ENCODE measurements at places on chromosomes 11 and 22.

DNA sequence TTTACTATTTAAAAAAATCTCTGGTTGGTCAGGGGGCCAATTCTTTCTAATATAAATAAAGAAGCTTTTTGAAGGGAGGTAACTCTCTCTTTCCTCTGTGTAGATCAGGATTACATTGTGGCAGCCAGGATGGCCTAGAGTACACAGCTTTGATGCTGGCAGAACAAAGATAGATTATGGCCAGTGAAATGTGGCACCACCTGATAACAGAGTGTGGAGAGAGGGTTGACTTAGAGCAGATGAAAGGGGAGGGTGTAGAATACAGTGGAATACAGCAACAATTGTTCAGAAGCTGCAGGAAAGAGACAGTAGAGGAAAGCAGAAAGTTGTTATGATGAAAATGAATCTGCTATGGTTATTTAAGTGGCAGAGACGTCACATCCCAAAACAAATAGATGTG, 99.0 kb downstream of the FAR1 start:
- DNase-seq: no peak

DNA sequence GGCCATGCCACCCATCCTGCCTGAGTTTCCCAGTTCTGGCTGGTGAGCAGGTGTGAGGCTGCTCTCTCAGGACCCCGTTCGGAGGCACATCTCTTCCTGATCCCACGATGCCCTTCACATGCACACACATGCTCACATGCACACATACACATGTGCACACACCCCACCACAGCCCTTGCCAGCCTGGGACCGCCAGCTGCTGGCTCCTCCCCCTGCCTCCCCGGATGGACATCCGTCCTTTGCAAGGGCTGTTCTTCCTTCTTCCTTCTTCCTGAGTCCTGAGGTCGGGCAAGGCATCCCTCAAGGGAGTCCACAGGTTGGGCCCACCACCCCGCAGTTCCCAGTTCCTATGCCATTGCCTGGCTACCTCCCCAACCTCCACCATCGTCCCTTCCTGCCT, 10.5 kb upstream of the CDKN1C start:
- no peak for DNase-seq

- DNase-seq: no peak
Measured at GRCh38 chr22:22479999-22480532, 28.5 kb downstream of the ZNF280B start.

DNA sequence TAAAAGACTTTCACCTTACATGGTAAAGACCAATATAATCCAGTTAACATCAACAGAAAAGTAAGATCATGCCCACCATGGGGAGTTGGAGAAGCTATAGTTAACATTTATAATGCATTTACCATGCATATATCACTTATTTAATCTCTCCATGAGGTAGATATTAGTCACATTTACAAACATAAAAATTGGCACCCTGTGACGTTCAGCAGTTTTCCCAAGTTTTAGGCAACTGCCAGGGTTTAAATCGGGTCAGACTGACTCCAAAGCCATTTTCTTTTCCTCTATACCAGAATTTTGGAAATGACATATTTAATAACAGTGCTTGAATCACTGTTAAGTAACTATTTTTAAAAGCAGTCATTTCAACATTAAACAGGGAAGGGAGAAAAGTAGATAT, 266.3 kb downstream of the DDX10 start:
- no peak for DNase-seq

GRCh38 chr11:44819346-44819745, 92.6 kb downstream of the TSPAN18 start:
- no peak for DNase-seq

DNA sequence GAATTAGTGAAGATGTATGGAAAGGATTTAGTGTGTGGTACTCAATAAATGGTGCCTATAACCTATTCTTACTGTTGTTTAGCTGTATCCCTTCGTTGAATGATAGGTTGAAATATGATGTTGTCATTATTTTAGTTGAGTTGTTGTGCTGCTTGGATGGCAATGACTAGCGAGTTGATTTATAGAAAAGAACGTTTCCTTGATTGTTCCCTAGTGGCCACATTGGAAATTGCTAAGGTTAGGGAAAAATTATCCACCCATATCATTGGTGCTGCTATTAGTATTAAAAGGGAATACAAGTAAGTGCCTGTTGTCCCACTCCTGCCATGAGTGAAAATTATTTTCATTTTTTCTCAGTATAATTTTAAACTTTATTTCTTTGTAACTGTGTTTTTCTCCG, 14.5 kb downstream of the EMSY start:
- no peak for DNase-seq

DNA sequence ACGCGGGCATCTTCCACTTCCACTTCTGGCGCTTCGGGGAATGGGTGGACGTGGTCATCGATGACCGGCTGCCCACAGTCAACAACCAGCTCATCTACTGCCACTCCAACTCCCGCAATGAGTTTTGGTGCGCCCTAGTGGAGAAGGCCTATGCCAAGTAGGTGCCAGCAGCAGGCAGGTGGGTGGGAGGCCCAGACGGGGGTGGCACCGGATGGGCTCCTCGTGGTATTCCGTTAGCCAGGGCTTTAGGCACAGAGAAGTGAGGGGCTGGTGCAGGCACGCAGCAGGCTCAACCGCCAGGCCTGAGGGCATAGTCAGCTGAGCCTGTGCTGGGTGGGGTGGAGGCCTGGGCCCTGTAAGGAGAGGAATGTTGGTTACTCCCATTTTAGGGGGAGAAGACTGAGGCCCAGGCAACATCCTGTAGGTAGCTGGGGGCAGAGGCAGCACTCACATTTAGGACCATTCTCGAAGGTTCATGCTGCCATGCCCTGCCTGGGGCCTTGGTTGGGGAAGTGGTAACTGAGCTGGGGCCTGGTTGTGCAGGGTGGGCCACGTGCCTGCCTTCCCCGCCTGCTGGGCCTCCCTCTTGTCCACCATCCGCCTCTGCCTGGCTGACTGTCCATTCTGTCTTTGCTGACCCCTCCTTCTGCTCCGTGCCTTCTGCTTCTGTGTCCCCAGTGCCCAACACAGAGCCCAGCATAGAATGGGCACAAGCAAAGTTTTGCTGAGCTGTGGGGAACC, 10.2 kb downstream of the OMP start:
- DNase-seq: no peak

GRCh38 chr11:86473991-86474833, 99.5 kb downstream of the CCDC81 start:
- DNase-seq: no peak

- no peak for DNase-seq
Measured at GRCh38 chr11:14812757-14813156, 79.3 kb downstream of the CYP2R1 start.

DNA sequence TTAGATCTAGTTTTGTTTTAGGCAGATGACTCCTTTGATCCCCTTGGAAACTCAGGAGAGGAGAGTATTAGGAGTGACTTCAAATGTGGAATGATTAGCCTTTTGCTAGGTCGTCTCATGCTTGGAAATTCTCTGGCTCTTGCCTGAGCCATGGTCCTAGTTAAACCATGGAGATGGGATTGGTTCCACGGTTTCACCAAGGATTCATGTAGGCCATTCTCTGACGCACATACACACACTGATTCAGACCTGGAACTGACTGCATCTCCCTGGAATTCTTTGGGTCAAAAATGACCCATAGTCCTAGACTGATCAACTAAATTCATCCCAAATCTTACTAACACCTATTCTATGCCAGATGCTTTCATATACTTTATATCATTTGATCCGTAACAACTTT, 56.5 kb downstream of the POLD3 start:
- no peak for DNase-seq

DNA sequence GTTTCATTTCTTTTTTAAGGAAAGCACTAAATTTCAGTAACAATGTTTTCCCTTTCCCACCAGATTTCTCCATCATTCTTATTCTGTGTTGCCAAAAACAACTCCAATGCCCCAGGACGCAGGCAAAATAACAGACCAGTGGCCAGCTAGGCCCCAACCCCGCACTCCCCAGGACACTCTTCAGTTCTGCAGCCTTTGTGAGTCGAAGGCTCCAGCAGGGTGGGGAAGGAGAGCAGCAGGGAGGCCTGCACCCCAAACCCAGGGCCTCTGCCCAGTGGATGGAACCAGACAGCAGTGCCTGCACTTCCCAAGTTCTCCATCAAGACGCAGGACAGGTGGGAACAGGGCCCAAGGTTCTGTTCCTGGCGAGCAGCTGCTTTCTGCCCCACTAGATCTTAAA, 34.4 kb downstream of the PPP2R1B start:
- DNase-seq: no peak

DNA sequence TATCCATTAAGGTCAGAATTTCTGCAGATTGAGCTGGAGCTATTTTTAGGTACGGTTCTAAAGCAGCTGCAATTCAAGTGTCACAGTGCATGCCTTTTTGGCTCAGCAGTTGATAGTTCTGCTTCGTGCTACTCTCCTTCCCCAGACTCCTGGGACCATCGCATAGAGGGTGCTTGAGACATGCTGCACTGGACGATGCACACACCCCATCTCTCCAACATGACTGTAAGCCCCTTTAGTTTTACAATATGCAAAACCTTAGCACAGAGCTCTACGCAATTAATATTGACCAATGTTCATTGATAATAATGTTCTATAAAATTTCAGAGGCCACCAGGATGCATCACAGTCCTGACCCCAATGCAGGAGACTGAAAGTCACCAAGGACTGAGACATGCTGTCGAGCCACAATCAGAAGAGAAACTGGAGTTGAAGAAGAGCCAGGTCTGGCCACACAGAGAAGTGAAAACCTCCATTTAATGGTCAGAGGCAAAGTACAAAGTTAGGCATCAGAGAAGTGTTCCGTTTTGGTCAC, 120.9 kb upstream of the ZC3H12C start:
- no peak for DNase-seq

GRCh38 chr11:119023741-119024140, 5.2 kb downstream of the TRAPPC4 start:
- DNase-seq: no peak

GRCh38 chr11:67364783-67365722, 8.3 kb downstream of the CLCF1 start:
- no peak for DNase-seq

- no peak for DNase-seq
Measured at GRCh38 chr22:39289533-39289932, 29.9 kb downstream of the RPL3 start.

DNA sequence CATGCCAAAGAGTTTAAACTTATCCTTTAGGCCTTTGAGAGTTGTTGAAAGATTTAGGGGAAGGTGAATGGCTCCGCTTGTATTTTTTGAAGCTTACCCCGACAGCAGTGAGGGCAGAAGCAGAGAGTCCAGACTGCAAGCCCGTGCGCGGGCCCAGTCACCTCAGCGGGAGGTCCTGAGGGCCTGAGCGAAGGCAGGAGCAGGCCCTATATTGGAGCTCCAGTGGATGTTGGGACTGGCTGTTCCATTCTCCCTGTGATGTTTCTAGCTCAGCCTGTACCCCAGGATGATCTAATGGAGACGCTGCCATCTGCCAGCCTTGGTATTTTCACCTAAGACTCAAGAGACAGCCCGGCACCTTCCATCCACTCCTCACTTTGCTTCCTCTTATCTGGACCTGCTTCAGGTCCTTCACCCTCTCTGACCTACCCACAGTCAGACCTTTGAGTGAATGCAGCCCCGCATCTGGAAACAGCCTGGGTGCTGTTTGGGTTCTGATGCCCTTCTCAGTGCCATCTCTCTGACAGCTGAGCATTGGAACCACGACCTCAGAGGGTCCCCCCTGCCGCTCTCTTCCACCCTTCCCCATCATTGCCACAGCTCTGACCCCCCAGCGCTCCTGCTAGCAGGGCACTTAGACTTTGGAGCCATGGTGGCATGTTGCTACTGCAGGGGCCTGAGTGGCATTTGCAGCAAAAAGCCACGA, 628.2 kb upstream of the CADM1 start:
- DNase-seq: no peak

- DNase-seq: no peak
Measured at GRCh38 chr11:62726156-62726914, 922 bp downstream of the HNRNPUL2 start.

DNA sequence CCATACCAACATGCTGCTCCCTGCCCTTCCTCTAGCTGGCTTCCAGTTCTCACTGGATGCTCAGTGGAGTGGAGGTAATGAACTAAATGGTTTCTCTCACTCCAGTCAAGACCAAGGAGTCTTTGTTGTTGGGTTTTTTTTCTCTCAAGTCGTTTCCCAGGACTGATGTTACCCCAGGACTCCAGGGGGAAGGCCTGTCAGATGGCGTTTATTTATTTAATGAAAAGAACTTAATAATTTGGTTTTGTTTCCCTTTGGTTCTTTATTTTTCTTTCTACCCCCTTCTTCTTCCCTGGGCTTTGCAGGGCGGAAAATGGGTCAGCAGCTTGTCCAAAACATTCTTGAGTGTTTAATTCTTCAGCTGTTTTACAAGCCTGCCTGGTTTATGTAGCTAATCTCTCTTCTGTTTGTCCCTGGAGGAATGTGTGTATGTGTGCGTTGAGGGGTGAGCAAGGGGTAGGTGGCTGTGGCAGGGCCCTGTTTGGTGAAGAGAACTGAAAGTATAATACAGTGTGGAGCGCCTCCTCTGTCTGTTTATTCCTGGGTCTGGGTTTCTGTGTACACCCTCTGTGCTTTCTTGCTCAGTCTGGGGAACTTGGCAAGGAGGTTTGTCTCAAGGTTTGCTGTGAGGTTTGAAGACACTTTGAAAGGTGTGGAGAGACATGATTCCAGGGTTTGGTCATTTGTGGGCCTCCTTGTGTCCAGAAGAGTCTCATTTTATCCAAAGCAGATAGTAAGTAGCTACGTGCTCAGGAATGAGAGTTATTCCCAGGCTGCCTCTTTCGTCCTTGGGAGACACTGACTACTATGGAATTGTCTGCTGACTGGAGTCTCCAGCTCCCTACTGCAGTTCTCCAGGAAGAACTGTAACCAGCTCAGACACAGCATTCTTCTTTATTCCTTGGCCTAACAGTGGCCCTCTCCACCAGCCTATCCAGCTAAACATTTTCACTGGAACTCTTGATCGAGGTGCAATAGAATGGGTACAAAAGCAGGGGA, 175.5 kb downstream of the ADAMTS15 start:
- DNase-seq: no peak

- DNase-seq: peak; percentile 2
Measured at GRCh38 chr22:38570779-38571364, 889 bp upstream of the DMC1 start.

DNA sequence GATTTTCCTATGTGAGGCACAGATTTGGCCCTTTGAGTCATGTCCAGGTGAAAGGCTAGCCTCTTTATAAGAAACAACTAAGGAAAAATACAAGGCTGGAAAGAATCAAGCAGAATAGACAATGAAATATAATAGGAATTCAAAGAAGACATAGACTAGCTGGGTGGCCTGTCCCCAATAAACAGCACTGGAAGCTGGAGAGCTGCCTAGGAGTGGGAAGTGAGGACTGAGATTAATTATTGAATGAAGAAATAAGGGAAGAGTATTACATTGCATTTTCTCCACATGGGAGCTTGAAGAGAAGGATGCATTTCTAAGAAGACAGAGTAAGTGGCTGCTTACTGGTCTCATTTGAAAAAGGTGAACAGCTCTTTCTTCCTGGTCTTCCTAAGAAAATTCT, 100.0 kb downstream of the CCDC34 start:
- no peak for DNase-seq

- DNase-seq: no peak
Measured at GRCh38 chr11:65611758-65612603, 2.0 kb downstream of the MAP3K11 start.

- no peak for DNase-seq
Measured at GRCh38 chr11:66478729-66479393, 1.4 kb upstream of the DPP3 start.
